ENCODE measurements at places on chromosomes 11 and 22. TPM values are rescaled to one million over a fixed set of nuclear protein-coding genes. Genes with fewer than 3 reads are reported as not detected.
A peak's percentile ranks its signal among the peaks of the same experiment; 100 is the strongest.

GRCh38 chr11:113339929-113340589 is 25.7 kb downstream of the TTC12 start:
- DNase-seq: no peak

- peak; percentile 23 for DNase-seq
These were observed at the start of gene ABCG4 for GRCh38 chr11:119149018-119149785. ABCG4 (plus strand) TSS chr11:119149052; CDS start chr11:119149966, 914 bp downstream.

GRCh38 chr11:131850507-131850906 is 480.1 kb downstream of the NTM start:
- DNase-seq: no peak

DNA sequence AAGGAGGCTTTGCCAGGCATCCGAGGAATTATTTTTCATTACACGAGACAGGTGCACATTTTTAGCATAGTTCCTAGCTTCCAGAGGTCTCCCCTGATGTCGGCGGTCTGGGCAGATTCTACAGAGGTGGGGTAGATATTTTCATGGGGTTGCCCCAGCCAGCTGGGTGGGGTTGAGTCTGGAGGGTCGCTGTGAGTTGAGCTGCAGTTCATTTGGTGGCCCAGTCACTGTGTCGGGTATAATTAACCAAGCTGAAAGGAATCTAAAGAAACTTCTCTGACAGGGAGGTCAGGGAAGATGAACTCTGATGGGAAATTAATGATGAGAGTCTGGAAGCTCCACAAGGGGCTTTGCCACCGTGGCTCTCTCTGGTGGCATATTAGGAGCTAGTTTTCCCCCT is 233.7 kb upstream of the NAV2 start:
- DNase-seq: no peak

- no peak for DNase-seq
These were observed 10.5 kb downstream of the CXCR5 start for GRCh38 chr11:118894192-118894591.

TMPRSS4 gene
- total RNA-seq: not detected
